ENCODE measurements at places on chromosomes 2 and 18. TPM values are rescaled to one million over a fixed set of nuclear protein-coding genes. Genes with fewer than 3 reads are reported as not detected.

The NPC1 gene
- 30.3 TPM for total RNA-seq

The GCG gene
- total RNA-seq: not detected

The SPHKAP gene
- not detected for total RNA-seq

The NDUFAF7 gene
- 20.2 TPM for total RNA-seq

The SRD5A2 gene
- 0.05 TPM for total RNA-seq

The SERPINB7 gene
- not detected for total RNA-seq

The CCDC121 gene
- 1.2 TPM for total RNA-seq

The CPO gene
- total RNA-seq: not detected

The IL36G gene
- total RNA-seq: not detected

The UGT1A8 gene
- not detected for total RNA-seq

The FEV gene
- not detected for total RNA-seq

The SH3BP4 gene
- not detected for total RNA-seq

The ELOA2 gene
- total RNA-seq: not detected

The COL4A4 gene
- 0.07 TPM for total RNA-seq

The SP100 gene
- 282 TPM for total RNA-seq

The ORMDL1 gene
- total RNA-seq: 70.0 TPM

The IKZF2 gene
- total RNA-seq: 8.3 TPM

The GPR75 gene
- 3.6 TPM for total RNA-seq

The PCARE gene
- total RNA-seq: not detected

The DSC2 gene
- total RNA-seq: not detected

The CNDP1 gene
- not detected for total RNA-seq

The IL1R2 gene
- not detected for total RNA-seq

The IL1RL1 gene
- total RNA-seq: 2.4 TPM
